ENCODE measurements at places on chromosomes 1 and 21.

DNA sequence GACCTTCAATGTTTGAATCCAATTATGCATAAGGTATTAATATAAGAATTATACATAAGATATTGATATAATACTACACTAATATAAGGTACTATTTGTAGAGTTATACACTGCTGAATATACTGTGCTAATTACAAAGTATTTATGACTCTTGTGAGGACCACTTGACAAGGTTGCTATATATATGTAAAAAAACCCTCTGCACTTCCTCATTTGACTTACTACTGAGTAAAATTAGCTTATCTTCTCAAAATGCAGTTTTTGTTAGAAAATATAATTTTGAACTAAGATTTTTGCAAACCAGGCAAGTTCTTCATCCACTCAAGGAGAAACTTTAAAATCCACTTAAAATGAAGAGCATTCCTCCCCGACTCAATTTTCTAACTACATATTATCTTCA lies 8.5 kb downstream of the SIKE1 start:
- no peak for DNase-seq

DNA sequence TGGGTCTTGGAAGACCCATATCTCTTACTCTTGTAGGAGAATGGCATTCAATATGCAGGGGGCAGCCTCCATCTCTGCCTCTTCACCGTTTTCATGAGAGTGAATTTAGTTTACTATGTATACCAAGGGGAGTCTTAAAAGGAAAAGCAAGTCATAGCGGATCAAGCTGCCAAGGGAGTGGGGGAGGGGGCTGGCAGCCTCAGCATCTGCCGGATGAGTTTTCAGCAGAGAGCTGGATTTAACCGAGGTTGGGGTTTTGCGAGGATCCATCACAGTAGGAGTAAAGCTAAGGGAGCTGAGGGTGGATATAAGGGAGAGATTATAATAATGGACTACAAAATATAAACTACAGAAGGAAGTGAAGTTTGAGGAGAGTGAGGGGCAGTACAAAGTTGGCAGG lies 9.9 kb downstream of the CD160 start:
- DNase-seq: peak; percentile 26

- DNase-seq: no peak
Measured at GRCh38 chr1:230159580-230159979, 92.5 kb downstream of the GALNT2 start.

GRCh38 chr1:203671521-203672278 lies 45.1 kb downstream of the ATP2B4 start:
- no peak for DNase-seq

GRCh38 chr1:208641579-208642280 lies 397.5 kb upstream of the PLXNA2 start:
- DNase-seq: no peak

GRCh38 chr1:230330157-230330556 lies 96.0 kb downstream of the PGBD5 start:
- no peak for DNase-seq

DNA sequence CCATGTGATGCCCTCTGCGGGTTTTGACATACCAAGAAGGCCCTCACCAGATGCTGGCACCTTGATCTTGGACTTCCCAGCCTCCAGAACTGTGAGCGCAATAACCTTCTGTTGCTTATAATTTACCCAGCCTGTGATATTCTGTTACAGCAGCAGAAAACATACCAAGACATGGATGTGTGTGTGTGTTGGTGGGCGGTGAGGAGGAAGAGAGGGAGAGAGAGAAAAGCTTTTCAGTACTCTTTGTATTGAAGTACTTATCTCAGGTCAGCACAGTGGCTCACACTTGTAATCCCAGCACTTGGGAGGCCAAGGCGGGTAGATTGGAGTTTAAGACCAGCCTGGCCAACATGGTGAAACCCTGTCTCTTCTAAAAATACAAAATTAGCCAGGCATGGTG lies 23.1 kb downstream of the TRAPPC10 start:
- DNase-seq: no peak

DNA sequence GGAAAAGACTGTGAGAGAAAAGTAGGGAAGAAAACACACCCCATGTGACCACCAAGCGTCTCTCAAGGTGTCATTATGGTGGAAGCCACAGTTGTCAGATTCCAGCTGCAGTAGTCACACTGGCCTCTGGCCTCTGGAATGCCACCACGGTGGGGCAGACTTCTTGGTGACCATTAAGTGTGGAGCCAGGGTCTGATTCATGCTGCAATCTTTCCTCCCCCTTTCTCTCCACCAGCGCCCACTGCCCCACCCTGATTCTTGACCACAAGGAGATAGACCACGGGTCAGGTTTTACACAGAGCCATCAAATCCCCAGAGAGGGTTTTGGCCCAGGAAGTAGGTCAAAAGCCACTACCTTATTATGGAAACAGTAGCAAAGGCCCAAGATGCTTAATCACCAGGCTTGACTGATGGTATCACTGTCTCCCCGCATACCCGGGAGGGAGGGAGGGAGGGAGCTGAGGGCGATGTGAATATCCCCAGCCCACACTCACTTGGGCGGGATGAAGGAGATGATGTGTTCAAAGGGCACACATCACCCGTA lies 52.7 kb upstream of the GRHL3 start:
- no peak for DNase-seq

DNA sequence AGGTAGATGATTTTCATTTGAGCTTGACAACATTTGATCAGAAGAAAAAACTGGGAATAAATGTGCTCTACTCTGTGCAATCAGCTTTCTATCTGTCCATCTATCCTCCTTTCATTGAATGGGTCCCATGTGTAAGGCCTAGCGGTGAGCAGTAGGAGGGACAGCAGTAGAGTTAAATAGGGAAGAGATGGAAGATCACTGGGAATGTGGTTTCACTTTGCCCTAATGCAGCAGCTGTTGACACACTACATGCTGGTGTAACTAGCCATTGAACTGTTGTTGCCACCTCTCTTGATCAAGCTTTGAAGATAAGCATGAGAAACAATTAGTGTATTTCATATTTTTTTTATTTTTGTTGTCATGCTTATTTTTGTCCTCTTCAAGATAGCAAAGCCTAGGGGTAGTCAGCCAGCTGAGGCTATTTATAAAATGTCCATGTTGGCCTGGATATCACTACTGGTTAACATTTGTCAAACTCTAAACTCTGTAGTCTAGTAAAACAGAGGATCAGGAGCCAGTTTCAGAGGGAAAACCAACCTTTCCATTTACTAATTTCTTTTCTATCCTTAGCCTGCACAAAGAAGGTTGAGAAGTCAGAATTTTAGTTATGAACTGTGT lies 41.9 kb downstream of the CACNA1E start:
- DNase-seq: no peak

GRCh38 chr1:23123528-23123927 lies 45.1 kb downstream of the LUZP1 start:
- no peak for DNase-seq

DNA sequence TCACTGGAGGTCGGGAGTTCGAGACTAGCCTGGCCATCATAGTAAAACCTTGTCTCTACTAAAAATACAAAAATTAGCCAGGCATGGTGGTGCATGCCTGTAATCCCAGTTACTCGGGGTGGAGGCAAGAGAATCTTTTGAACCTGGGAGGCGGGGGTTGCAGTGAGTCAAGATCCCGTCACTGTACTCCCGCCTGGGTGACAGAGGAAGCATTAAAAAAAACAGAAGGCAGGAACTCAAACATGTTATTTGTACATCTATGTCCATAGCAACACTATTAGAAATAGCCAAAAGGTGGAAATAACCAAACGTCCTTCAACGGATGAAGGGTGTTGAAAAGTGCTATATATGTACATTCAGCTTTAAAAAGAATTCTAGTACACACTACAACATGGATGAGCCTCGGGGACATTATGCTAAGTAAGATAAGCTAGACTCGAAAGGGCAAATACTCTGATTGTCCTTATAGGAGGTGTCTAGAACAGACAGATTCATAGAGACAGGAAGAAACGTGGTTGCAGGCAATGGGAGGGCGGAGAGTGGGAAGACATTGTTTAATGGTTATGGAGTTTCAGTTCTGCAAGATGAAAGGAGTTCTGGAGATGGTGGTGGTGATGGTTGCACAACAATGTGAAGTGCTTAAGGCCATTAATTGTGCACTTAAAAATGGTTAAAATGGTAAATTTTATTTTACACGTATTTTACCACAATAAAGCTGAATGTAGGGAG lies 19.2 kb downstream of the NLRP3 start:
- no peak for DNase-seq

DNA sequence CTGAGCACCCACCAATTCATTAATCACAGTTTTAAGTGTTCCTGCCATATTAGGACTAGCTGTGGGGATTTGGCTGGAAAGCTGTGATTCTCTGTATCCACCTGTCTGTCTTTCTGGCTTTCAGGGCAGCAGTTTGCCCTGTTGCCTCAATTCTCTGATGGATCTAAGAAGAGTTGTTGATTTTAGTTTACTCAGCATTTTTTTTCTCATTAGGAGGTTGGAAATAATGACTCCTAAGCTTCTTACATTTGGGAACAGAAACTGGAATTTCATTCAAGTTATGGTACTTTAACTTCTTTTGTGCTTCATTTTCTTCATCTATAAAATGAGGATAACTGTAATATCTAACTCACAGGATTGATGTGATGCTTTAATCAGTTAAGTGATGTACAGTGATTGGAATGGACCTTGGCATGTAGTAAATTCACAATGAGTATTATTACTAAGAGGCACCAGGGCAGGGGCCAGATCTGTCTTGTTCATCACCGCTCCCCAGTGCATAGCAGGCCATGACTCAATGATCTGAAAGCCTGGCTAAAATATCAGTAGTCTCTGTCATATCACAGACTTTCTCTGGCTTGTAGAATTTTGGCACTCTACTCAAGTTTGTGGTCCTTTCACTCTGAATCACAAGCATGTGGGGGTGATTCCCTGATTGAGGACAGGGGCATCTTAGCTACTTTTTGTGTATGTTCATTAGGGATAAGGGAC lies 51.4 kb upstream of the GREM2 start:
- no peak for DNase-seq

DNA sequence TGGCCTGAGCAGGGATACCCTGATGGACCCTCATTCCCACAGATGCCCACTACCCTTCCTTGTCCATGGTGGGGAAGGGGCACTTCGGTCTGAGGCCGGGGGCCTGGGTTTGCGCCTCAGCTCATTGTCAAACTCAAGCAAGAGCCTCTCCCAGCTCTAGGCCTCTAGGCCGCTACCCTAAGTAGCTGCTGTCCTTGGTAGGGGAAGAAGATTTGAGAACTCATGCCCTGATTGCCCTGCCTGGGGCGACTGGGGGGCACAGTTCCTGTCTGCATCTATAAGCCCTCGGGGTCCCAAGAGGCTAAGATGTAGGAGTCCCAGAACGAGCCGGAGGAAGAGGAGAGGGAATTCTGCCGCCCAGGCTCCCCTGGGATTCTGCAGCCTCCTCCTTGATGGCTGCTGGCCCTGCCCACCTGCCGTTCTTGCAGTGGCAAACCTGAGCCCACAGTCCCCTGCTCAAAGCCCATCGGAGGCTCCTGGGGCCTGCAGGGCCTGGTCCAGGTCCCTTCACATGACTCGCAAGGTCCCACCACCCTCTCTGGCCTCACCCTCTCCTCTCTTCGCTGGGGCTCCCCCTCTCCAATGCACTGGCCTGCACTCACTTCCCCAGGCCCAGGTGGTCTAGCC lies 20.4 kb upstream of the CASZ1 start:
- no peak for DNase-seq

DNA sequence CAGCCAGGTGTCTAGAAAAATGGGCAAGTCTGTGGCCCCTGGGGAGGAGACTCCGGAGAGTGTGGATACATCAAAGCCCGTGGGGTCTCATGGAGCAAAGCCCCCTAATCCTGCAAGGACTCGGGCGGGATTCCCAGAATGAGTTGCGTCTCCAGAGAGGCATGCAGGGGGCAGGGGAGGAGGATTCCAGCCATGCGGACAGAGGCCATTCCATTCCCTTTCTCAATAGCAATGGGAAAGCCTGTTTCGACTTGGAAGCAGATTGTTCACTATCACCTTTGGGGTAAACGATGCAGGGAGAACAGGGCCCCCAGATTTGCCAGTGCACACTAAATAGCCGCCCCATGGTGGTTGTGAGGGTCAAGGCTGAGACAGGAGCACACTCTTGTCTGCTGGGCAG lies 15.4 kb upstream of the PRDM15 start:
- no peak for DNase-seq

DNA sequence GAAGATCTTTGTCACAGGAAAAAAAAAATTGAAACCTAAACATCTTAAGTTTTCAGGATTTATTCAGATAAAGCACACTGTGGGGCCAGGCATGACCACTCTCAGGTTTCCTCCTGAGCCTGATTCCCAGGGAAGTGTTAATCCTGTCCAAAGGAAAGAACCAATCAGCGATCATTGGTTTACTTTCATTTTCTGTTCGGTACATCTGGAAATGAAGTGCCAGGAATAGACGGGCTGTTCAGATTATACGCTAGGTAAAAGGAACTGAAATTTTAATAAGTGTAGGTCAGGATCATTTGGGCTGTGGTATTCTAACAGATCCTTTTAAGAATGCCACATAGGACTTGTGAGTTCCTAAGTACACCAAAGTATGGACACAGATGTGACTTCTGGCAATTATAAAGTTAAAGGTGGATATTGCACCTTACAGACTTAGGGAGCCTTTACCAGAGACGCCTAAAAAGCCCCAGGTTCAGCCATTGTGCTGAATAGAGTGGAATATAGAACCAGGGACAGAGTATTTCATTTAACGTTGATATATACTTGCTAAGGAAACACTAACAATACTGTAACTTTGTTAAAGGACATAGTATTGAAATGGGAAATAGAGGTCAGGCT lies 9.3 kb upstream of the CACYBP start:
- DNase-seq: no peak

- no peak for DNase-seq
Measured at GRCh38 chr1:236465959-236466303, 57.9 kb upstream of the LGALS8 start.

- no peak for DNase-seq
Measured at GRCh38 chr21:39006571-39007311, 176.5 kb downstream of the PSMG1 start.

DNA sequence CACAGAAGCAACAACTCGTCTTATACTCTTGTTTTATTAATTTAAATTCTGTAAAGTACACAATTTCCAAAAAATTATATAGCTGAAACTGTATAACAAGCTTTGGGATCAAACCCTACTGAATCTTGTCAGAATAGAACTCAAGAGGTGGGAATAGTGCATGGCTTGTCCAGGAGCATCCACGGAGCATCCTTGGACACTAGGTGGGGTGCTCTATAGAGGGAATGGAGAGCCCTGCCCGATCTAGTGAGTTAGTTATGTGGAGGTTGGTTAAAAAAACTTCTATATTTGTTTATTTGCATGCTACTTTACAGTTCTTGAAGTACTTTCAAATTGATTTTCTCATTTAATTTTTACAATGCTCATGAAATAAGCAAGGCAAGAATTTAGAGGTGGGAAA lies 28.3 kb downstream of the ROR1 start:
- DNase-seq: no peak
